NCI-H510A (cell line): ENCODE measurements at places on chromosomes 16 and 17.

GRCh38 chr17:80899402-80900268 lies 92.0 kb upstream of the CHMP6 start:
- peak; percentile 25 for DNase-seq

DNA sequence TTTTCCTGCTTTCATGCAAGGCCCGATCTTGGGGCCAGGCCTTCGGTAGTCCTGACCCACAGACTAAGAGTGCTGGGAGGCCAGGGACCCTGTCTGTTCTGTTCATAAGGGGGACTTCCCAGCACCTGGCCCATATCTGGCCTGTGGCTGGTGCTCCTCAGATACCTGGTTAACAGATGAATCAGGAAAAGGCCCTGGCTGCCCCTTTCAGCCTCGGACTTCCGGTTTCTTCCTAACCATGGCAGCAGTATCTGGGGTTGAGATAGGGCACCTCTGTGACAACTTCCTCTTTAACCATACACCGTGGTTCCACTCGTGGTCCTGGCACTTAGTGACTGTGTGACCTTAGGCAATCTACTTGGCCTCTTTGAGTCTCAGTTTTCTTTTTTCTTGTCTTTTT lies 18.4 kb downstream of the PLCG2 start:
- no peak for DNase-seq

DNA sequence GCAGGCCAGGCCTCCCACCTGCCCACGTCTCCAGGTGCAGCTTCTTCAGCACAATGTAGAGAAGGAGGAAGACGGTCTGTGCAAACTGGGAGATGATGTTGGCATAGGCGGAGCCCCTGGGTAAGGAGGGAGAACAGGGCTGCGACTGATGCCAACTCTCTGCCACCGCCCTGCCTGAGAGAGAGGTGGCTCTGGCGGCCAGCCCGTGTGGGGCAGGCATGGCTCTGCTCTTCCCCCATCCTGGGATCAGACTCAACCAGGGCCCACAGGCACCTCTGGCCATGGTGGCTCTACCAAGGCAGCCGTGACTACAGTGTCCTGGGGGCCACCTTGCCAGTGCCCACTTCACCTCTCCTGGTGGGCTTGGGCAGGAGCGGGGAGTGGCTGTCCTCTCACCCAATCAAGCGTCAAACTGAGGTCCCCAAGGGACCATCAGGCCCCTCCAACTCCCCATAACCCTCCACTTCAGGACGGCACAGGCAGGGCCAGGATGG lies 8.6 kb downstream of the SLC47A2 start:
- no peak for DNase-seq

DNA sequence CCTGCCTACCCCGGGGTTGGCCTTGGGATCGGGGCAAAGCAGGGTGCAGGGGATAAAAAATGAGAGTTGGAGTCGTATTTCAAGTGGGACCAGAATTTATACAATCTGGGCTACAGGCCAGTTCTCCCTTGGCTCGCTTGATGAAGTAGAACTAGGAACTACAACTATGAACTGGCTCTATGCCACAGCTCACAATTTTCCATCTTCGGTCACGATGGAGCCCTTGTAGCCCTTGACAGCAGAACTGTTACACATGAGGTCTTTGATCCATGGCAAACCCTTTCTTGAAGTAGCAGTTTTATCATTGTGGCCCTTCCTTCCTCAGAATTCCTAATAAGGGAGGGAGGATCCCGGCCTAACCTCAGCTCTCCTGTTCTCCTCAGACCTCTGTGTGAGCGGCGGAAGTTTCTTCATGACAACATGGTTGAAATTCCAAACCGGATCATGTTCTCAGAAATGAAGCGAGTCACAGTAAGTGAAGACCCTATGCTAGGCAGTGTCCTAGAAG lies 17.1 kb downstream of the LIG3 start:
- DNase-seq: no peak

DNA sequence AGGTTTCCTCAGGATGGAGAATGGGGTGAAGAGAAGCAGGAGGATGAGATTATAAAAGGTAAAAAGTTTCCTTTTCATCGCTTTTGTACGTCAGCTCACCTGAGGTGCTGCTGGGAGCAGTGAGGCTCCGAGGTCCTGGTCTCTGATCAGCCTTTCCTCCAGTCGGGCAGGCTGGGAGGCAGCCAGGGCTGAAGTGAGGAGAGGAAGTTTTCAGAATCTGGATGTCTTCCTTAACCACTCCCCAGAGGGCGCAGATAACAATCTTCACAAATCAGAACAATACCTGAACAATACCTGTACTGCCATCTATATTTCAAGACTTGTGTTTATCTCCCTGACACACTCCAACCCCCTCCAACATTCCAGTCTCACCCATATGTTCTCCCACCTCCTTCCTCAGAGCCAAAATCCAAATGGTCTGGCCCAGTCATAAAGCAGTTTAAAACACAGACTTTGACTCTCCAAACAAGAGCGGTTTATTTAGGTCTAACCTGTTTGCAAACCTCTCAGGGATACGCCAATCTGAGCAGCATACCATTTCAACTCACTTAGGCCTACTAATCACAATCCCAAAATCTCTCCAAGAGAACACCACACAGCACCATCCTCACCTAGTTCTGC lies 6.8 kb downstream of the ZNF18 start:
- DNase-seq: no peak

- peak; percentile 64 for DNase-seq
Observed at GRCh38 chr17:1999557-2000251, 25.4 kb downstream of the RTN4RL1 start.

DNA sequence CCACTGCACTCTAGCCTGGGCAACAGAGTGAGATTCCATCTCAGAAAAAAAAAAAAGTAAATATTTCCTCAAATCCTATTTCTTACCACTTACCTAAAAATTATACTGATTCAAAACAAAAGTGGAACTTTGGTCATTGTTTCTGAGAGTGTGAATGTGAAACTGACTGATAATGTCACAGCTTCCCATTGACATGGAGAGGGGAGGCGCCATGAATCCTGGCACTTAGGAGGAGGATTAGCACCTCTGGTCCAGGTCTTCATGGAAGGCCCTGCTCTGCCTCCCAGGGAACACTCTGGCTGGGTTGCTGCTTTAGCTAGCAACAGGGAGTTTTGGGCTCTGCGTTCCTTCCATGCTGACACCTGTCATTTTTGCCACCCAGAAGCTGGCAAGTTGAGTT lies 154.3 kb upstream of the SALL1 start:
- DNase-seq: no peak

DNA sequence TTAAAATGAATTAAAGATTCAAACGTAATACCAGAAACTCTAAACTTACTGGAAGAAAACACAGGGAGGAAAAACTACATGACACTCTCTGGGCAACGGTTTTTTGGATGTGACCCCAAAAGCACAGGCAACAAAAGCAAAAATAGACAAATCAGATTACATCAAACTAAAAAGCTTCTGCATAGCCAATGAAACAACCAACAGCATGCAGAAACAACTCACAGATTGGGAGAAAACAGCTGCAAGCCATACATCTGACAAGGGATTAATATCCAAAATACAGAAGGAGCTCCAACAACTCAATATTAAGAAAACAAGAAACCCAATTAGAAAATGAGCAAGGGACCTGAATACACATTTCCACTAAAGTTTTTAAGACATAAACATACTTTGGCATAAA lies 69.2 kb upstream of the ALOX12 start:
- DNase-seq: no peak
